ENCODE measurements at places on chromosomes 16 and 17.
A peak's percentile ranks its signal among the peaks of the same experiment; 100 is the strongest.

DNA sequence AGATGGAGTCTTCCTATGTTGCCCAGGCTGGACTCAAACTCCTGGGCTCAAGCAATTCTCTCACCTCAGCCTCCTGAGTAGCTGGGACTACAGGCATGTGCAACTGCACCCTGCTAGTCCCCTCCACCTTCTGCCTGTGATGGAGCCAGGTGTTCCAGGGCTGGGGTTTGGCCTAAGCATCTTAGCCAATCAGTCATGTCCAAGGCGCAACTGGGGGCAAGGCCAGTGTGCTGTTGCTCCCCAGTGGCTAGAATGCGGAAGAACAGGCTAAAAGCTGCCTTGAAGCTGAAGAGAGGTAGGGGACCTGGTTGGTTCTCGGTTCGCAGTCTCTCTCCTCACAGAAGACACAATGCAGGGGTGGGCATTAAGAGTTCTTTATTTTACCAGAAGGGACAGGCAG is 18.6 kb downstream of the FLOT2 start:
- no peak for DNase-seq

DNA sequence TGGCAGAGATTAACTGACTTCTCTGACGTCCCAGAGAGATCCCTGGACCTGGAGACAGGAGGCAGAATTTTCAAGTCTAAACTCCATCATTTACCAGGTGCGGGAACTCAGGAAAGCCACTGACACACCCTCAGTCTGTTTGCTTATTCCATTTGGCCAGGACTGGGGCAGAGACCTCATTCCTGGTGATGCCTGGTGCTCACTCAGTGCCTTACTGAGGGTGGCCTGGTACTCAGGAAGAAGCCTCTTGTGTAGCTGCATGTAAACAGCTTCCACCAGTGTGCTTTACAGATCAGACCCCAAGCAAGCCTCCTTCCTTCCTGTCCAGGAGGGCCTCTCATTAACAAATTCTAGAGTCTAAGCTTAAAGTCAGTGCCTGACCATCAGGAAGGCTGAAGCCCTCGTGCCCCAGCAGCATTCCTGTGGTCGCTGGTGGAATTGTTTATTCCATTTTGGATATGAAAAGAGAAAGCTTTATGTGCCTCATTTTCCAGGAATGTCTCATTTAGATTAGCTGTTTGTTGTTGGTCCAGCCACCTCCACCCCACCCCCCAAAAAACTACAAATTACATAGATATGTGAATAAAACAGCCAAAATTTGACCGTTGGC is 236.1 kb upstream of the CDH5 start:
- DNase-seq, result no peak

GRCh38 chr17:82278786-82279391 is 5.4 kb upstream of the CSNK1D start:
- DNase-seq, result no peak

- DNase-seq, result no peak
Observed at GRCh38 chr17:61131585-61131984, 268.1 kb upstream of the TBX2 start.

GRCh38 chr16:57889960-57890751 is 80.8 kb downstream of the CNGB1 start:
- no peak for DNase-seq

GRCh38 chr17:78013683-78014467 is 55.4 kb downstream of the TNRC6C start:
- DNase-seq, result peak; percentile 49

DNA sequence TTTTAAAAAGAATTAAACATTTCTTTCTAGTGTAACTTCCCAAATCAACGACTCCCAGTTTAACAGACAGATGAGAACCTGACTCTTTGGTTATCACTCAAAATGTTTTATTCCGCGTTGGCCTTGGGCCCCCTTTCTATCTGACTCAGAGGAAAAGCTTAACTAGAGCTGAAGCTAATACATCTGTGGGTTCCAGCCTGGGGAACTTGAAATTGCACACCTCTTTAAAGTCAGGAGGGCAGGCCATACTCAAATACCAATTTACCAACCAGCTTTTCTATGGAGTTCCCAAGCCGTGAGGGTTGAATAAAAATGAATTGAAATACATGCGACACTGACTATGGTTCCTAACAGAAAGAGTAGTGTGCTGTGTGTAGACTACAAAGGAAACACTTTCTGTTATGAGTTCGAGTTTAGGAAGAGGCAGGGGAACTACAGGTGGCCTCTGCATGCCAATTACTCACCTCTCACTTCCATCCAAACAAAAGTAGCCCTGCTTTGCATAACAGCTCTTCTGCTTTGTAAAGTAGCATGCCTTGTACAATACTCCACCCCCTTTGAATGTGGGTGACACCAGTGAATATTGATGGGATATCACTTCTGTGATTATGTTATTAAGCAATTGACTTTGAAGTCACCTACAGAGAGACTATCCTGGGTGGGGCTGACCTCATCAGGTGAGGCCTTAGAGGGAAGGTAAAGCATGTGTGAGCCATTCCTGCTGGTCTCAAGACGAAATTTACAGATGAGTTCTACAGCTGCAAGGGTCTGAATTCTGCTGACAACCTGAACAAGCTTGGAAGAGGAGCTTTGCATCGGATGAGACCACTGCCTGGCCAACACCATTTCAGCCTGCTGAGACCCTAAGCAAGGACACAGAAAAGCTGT is 92.1 kb downstream of the WDR59 start:
- DNase-seq, result no peak

- DNase-seq, result no peak
Observed at GRCh38 chr16:68069511-68070248, 15.5 kb upstream of the NFATC3 start.

GRCh38 chr17:82118815-82119380 is 20.9 kb upstream of the FASN start:
- no peak for DNase-seq

GRCh38 chr16:26644912-26645543 is 421.7 kb upstream of the C16orf82 start:
- no peak for DNase-seq

GRCh38 chr16:10663146-10663545 is 31.6 kb downstream of the TEKT5 start:
- no peak for DNase-seq

GRCh38 chr16:62548095-62548494 is 511.9 kb upstream of the CDH8 start:
- no peak for DNase-seq

DNA sequence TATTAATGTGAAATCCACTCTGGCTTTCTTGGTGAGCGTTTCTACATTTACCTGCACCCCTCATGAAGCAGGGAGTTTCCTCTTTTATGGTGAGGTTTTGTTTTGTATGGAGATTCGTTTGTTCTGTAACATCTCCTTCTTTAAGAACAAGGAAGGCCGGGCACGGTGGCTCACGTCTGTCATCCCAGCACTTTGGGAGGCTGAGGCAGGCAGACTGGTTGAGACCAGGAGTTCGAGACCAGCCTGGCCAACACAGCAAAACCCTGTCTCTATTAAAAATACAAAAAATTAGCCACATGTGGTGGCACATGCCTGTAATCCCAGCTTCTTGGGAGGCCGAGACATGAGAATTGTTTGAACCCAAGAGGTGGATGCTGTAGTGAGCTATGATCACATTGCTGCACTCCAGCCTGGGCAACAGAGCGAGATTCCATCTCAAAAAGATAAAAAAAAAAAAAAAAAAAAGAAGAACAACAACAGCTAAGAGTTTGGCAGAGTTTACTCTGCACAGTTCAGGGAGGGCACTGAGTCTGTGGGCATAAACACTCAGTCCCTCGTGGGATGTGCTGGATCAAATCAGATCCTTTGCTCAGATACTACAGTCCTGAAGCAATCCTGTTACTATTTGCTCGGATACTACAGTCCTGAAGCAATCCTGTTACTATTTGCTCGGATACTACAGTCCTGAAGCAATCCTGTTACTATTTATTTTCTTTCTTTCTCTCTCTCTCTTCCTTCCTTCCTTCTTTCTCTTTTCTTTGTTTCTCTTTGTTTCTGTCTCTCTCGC is 28.9 kb downstream of the ADCY9 start:
- DNase-seq, result peak; percentile 7

GRCh38 chr17:48177816-48178215 is 70.2 kb downstream of the SNX11 start:
- DNase-seq, result no peak

DNA sequence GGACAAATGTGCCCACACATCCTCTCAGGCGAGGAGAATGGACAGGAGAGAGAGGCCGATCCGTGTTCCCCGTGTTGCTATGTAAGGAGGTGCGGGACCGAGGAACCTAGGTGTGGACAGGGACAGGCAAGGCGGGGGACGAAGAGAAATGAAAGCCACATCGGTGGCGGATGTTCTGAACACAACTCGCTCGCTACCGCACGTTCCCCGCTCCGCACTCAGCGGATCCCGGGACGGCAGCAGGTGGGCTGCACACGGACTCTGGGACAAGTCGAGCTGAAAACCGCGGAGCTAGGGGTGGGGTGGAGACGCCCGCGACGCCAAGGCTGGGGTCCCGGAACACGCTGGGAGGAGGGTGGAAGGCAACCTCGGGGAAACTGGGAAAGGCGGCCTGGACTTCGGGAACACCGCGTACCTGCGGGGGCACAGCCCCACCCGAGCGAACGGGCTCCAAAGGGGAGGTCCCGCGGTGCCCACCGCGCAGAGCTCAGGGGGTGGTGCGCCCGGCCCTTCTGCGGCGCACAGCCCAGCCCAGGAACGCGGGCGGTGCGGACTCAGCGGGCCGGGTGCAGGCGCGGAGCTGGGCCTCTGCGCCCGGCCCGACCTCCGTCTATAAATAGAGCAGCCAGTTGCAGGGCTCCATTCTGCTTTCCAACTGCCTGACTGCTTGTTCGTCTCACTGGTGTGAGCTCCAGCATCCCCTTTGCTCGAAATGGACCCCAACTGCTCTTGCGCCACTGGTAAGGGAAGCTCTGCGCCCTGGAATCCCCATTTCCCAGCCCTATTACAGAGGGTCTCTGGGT is at the start of gene MT1E:
Gene MT1E, plus strand, starts transcription at position 642 of the 803 bp plus-strand sequence. Its CDS starts 71 bp downstream, at position 713.
- no peak for DNase-seq
